ENCODE measurements at places on chromosomes 6 and 20.

DNA sequence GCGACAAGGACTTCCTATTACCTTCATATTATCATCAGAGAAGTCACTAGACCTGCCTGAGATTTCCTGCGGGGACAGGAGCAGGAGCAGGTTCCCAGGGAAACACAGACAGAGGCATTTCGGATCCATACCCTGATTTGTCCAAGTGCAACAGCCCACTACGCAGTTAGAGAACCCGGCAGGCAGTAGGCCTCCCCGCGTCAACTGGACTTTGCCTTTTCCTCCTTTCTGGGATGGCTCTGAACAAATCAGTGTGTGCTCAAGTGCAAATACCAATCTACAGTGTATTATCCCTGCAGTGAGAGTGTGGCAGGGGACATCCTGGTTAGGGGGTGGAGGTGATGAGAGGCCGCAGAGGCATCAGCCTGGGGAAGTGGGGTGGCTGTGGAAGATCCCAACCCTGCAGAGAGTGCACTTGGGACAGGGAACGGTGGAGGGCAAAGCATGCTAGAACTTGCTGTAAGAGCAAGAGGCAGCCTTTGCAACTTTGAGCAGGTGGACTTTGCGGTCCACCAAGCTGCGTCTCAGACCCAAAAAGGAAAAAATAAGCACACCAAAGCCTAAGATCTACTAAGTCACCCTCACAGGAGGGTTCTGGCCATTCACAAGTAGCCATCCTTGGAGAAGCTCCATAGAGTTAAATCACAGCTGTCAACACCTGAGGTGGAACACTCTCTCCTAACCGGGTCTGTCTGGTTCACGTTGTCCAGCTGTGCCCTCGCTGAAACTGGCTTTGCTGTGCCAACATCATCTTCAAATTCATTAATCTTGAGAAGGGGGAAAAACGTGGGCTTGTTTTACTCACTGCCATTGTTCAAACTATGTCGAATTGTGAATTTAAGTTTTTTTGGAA is 159.1 kb downstream of the ZDHHC14 start:
- no peak for DNase-seq

- DNase-seq = no peak
These were observed 555.8 kb downstream of the PKHD1 start for GRCh38 chr6:51531623-51532022.

DNA sequence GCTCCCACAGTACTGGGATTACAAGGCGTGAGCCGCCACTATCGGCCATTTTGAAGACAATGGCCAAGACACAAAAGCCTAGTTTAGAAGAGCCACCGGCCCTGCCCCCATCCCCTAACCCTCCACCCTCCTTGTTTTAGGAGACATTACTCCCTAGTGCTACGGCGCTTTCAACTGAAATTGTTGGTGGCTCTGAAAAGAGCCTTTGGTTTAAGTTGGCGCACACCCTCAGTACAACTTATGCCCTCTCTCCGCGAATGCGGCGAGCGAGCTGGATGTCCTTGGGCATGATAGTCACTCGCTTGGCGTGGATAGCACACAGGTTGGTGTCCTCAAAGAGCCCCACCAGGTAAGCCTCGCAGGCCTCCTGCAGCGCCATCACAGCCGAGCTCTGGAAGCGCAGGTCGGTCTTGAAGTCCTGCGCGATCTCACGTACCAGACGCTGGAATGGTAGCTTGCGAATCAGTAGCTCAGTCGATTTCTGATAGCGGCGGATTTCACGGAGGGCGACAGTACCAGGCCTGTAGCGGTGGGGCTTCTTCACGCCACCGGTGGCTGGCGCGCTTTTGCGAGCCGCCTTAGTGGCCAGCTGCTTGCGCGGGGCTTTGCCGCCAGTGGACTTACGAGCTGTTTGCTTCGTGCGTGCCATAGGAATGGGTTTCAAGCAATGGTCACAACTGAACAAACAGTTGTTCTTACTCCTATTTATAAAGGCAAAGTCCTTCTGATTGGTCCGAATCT is 114.9 kb upstream of the BTN3A2 start:
- DNase-seq = peak; percentile 66

- no peak for DNase-seq
These were observed 223.6 kb downstream of the KIF16B start for GRCh38 chr20:16349523-16350260.

Data from activated CD4-positive, alpha-beta T cell treated with anti-CD3 and anti-CD28 coated beads, Interleukin-2, amount 50 U/mL, for 4 hours (primary cell).